ENCODE measurements at places on chromosomes 12 and 14.

DNA sequence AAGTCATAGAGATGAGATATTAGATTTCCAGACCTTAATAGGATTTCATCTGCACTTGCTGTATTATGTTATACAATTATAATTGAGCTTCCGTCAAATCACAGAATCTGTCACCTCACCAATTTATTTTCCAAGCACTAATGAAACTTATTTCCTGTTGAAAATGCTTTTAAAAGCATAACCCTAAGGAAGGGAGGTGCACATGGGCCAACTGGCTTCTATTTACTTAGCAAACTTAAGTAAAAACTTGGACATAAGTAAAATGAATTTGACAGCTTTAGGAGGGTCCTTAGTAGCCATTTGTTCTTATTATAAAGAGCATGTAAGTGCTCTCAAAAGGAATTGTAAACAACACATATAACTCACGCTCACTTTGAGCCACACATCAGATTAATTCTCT lies 462.2 kb upstream of the TMPO start:
- DNase-seq, result no peak

DNA sequence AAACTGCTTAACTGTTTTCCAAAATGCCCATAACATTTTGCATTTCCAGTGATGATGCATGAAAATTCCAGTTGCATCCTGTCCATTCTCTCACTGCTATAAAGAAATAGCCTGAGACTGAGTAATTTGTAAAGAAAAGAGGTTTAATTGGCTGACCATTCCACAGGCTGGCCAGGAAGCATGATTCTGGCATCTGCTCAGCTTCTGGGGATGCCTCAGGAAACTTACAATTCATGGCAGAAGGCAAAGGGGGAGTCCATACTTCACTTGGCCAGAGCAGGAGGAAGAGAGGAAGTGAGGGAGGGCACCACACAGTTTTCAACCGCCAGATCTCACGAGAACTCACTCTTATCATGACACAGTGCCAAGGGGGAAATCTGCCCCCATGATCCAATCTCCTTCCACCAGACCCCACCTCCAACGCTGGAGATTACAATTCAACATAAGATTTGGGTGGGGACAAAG lies 18.2 kb upstream of the CLEC2D start:
- no peak for DNase-seq

GRCh38 chr12:58104351-58104755 lies 163.0 kb downstream of the ATP23 start:
- DNase-seq, result no peak

- no peak for DNase-seq
These were observed 29.9 kb upstream of the FUT8 start for GRCh38 chr14:65382586-65382985.

- no peak for DNase-seq
These were observed 3.8 kb upstream of the TAS2R10 start for GRCh38 chr12:10829994-10830393.

- DNase-seq, result no peak
These were observed 75.4 kb downstream of the ETV6 start for GRCh38 chr12:11724888-11725311.

GRCh38 chr14:104889375-104889757 lies 24.3 kb downstream of the CEP170B start:
- DNase-seq, result no peak

- no peak for DNase-seq
These were observed 34.8 kb downstream of the DIO3 start for GRCh38 chr14:101595887-101596721.

DNA sequence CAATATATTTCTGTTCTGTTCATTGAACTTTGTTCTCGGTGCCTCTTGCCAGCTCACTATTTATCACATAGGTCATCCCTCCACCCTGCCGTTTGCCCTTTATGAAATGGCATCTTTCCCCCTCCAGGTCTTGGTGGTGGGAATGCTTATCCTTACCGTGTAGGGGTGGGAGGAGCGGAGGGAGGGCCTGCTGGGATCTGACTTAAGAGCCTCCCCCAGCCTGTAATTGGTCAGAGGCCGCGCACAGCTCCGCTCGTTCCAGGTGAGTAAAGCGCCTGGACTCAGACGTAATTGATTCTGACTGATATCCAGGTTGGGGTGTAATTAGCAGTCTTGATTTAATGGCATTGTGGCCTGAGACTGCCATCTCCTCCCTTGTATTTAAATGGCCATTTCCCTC lies 185.3 kb downstream of the TSPAN9 start:
- no peak for DNase-seq

- no peak for DNase-seq
These were observed 40.6 kb downstream of the SCN8A start for GRCh38 chr12:51631591-51631990.

- no peak for DNase-seq
These were observed 175.8 kb downstream of the TTC8 start for GRCh38 chr14:89000007-89000942.

GRCh38 chr12:41919048-41919447 lies 225.6 kb downstream of the GXYLT1 start:
- DNase-seq, result no peak

DNA sequence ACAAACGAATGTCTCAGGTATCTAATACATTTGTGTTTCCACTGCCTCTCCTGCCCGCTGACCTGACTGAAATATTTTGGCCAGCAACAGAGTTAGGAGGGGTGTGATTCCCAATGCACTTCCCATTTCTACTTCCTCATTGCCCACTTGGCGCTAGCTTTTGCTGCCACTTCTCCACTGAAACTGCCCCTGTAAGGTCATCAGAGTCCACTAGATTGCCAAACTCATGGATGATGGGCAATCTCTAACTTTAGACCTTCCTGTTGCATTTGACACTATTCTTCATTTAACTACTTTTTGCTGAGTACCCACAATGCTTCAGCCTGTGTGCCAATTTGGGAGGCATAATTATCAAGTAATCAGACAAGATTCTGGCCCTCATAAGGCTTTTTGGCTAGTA lies 40.8 kb downstream of the GPR65 start:
- no peak for DNase-seq

DNA sequence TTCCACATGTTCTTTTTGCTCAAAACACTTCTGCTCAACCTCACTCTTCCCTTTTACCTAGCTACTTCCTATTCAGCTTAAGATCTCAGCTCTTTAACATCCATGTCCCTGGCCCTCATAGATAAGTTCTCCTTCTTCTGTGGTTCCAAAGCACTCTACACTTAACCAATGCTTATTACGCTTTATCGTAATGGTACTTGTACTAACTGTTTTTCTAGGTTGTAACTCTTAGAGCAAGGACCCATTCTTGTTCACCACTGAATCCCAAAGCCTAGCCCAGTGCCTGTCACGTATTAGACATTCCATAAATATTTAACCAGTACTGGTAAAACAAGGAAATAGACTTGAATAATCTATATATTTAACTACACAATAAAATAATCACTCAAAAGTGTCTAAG lies 5.3 kb downstream of the SLC41A2 start:
- DNase-seq, result no peak

DNA sequence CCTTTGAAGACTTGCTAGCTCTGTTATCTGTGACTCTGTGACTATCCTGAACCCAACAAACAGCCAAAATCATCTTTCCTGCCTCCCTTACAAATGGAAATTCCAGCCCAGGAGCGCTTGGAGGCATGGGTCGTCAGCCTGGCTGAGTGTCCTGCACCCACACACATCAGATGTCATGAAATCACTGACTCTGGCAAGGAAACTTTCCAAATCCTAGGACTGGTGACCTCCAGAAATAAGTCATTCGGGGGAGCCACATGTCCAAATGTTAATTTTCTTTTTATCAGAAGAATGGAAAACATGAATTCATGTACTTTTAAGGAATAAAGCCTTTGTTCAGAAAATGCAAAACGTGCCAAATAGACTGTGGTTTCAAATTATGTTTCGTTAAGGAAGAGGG lies 96.3 kb upstream of the EVL start:
- no peak for DNase-seq

DNA sequence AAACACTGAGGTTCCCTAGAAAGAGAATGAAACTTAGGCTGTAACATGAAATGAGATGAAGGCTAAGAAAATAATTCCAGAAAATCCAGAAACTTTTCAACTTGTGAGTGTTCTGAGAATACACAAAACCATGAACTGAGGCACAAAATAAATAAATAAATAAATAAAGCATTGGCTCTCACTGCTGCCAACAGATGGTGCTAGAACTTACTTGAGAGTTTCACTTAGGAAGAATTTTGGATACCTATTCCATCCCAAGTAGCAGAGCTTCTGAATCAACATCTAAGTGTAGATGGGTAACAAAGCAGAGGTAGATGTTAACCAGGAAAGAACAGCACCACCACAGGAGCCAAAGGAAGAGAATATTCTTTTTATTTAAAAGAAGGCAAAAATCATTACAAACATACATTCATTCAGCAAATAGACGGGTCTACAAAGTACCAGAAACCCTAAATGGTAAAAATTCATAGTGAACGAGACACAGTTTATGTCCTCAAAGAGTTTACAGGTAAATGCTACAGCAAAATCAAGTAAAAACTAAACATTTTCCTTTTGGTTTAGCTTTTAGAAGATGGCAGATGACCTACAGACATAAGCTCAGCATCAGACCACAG lies 16.7 kb downstream of the EPS8 start:
- no peak for DNase-seq

DNA sequence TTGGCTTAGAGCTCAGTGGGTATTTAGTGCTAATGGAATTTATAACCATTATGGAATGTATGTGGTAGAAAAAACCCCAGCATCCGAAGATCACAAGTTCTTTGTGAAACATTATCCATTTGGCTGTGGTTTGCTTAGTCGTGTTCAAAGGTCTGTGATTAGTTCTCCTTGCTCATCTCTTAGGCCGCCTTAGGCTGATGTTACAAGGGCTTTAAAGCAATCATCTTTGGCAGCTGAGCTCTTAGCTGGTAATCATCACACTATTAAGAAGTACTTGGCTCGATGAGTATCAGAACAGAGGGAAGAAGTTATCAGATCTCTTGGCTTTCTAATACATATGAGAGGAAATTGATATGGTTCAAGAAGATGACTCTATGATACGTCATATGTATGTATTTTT lies 124.1 kb upstream of the E2F7 start:
- no peak for DNase-seq

- peak; percentile 73 for DNase-seq
These were observed 612 bp downstream of the PHC1 start for GRCh38 chr12:8914716-8915526.

GRCh38 chr12:101783150-101783549 lies 43.9 kb upstream of the SYCP3 start:
- DNase-seq, result no peak

DNA sequence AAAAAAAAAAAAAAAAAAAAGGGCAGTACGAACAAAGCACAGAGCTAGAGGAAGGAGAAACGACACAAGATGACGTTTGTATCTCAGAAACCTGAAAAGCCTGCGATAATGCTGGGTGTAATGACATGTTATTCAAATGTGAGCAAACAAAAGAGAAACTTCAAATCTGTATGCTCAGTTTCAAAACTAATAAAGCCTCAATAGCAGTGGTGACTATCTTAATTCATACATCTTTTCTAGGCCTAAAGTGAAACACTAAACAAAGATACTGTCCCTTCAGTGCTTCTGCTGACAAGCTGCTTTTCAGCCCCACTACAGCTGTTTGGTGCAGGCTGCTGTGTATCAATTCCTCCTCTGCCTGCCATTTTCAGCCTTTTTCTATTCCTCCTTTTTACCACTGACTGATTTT lies 15.8 kb downstream of the ITPR2 start:
- no peak for DNase-seq

DNA sequence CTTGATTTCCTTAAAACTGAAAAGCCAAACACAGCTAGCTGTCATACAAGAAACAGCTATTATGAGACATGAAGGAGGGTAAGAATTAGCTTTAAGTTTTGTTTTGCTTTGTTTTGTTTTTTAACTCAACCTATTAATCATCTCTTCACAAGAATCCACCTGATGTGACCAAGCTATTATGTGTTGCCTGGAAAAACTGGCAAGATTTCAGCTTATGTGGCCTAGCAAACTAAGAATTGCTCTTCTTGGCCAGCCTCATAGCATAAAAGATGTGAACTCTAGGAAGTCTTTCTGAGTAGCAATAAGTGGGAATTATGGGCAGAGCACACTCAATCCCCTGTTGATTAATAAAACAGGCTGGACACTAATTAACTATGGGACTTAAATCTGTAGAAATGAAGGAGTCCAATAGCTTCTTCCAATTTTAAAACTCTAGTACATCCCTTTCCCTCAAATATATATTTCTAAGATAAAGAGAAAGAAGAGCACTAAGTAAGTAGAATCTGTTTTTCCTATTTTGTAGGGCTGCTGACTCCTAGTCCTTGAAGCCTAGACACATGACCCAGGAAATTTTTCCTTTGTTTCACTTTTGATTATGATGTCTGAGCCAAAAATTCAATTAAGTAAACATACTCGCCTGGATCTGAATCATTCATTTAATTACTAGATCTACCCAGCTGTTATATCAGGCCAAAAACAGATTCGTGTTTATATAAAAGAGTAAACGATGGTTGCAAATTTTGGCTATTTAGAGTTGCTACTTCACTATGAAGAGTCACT lies 75.7 kb downstream of the GTF2A1 start:
- no peak for DNase-seq

GRCh38 chr14:42884100-42884499 lies 1277.4 kb downstream of the LRFN5 start:
- no peak for DNase-seq

DNA sequence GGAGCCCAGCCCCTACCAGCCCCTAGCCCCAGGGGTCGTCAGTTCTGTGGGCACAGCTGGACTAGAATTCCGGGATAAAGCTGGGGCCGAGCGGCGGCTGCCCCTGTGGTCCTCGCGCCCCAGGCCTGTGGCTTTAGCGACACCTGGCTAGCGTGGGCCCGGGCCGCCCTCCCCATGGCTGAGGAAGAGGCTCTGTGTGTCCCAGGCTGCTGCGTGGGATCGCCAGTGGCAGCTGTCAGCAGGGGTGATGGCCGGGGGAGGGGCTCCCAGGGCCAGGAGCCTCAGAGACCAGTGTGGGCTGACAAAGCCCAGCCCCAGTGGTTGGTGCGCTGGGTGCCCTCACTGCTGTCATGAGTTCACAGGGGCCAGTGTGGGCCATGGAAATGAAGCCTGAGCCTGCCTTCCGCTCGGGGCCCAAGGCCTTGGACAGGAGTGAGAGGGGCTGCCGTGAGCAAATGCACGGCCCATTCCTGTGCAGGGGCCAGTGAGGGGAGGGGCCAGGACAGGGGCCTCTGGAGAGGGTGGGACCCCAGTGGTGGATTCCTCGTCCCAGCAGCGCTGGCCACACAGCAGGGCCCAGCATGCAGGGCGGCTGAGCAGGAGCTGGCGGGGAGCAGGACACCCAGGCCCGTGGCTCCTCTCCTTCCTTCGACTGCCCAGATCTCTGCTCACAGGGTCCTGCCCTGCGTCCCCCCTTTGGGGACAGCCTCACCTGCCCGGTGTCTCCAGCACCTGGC lies 11.4 kb downstream of the FBRSL1 start:
- DNase-seq, result no peak

DNA sequence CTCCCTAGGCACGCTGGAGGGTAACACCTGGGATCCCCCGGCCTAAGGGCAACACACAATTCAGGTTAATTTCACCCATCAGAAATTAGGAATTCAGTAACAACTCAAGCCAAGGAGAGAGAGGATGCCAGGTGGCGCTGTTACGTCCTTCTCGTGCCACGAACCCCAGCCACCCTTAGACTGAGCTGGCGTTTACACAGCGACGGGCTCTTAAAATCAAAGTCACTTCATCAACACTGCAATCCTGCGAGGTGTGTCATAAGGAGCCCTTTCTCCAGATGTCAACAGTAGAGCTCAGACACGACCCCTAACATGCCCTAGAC lies 110.6 kb upstream of the TMEM132D start:
- DNase-seq, result no peak

GRCh38 chr12:102365365-102365764 lies 115.0 kb downstream of the IGF1 start:
- DNase-seq, result no peak
